SK-N-SH (cell line): ENCODE measurements at places on chromosomes 11 and 22.

DNA sequence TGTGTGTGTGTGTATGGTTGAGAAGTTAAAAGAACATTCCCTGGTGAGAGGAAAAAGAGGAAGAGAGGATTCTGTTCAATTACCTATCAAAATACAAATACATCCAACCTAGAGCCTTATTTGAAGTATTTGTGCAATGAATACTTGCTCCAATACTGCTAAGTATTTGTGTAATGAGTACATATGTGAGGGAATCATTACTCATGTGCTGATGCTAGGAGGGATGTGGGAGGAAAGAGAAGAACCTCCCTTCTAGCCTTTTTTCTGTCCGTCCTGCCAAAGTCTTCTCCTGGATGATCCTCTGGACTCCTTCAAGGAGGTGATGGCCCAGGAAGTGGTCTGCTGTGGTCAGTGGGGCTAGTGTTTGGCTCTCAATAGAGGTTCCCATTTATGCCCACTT lies 36.0 kb upstream of the ACCSL start:
- no peak for DNase-seq

DNA sequence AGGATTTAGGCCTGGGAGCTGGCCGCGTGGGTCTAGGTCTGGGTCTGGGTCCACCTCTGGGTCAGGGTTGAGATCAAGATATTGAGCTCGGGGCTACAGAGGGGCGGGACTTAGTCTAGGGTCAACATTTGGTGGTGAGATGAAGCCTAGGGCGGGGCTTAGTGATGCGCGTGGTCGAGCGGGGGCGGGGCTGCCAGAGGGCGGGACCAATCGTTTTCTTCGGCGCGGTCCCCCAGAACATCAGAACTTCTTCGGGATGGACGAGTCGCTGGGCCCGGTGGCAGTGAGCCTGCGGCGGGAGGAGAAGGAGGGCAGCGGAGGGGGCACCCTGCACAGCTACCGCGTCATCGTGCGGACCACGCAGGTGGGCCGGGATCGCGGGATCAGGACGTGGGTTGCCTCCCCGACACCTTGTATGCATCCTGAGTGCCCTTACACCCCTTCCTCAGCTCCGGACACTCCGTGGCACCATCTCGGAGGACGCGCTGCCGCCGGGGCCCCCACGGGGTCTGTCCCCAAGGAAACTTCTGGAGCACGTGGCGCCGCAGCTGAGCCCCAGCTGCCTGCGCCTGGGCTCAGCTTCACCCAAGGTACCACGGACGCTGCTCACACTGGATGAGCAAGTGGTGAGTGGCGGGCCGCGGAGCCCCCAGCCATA lies 4.2 kb downstream of the SIPA1 start:
- DNase-seq: no peak

DNA sequence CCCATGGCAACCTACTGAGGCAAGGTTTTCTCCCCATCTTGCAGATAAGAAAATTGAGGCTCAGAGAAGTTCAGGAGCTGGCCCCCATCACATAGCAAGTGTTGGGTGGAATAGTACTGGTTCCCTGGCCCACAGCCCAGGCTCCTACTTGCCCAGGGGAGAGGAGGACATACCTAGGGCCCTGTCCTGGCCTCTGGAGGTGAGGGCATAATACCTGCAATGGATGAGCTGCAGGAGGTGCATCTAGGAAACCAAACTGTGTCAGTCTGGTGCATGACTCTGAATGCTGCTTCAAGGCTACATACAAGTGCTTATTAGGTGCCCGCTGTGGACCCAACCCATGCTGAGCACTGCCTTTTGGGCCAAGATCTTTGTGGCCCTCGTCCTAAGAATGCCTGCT lies 40.0 kb upstream of the TPBGL start:
- DNase-seq: no peak

- DNase-seq: no peak
Measured at GRCh38 chr11:101567071-101567470, 16.7 kb downstream of the TRPC6 start.

DNA sequence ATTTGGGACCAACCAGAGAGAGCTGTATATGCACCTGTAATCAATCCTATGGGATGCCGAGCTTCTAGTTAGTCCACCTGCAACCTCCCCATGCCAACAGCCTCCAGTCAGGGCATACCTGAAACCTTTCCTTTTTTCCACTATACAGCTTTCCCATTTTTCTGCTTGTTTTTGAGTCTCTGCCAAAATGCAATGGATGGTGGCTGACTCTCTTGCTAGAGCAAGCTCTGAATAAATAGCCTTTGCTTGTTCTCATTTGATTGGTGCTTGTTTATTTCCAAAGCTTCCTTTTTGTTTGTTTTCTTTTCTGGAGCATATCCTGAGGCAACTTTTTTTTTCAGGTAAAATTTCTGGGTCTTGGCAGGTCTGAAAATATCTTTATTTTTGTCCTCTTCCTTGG lies 58.0 kb upstream of the PLET1 start:
- DNase-seq: no peak

GRCh38 chr11:117479372-117479771 lies 151.7 kb downstream of the CEP164 start:
- no peak for DNase-seq

DNA sequence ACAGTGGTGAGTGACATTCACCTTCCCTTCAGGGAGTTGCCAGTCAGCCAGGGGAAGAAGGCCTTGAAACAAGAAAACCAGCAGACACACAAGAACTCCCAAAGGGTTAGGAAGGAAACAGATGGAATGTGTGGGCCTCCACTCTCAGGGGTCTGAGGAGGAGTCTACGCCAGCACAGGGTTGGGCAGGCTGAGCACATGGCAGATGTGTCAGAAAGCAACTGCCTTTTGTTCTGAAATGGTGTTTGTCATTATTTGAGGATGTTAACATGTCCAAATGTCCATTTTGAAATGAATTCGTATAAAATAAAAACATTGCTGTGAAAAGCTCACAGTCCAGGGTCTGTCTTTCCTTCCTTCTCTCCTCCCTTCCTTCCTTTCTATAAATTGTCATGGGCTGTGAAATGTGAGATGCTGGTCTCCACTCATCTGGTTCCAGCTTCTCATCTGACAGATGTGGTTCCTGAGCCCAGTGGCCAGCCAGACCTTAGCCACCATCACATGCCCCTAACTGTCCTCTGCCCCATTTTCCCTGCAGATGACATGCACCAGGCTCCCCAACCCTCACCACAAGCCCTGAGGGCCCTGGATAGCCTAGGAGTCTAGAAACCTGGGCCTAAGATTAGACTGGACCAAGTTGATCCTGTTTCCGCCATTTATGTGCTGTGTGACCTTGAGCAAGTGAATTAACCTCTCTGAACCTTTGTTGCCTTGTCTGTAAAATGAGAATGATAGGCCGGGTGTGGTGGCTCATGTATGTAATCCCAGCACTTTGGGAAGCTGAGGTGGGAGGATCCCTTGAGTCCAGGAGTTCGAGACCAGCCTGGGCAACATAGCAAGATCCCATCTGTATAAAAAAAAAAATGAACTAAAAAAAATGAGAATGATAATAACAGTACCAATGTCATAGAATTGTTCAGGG lies 56.2 kb upstream of the CRYBB3 start:
- no peak for DNase-seq

DNA sequence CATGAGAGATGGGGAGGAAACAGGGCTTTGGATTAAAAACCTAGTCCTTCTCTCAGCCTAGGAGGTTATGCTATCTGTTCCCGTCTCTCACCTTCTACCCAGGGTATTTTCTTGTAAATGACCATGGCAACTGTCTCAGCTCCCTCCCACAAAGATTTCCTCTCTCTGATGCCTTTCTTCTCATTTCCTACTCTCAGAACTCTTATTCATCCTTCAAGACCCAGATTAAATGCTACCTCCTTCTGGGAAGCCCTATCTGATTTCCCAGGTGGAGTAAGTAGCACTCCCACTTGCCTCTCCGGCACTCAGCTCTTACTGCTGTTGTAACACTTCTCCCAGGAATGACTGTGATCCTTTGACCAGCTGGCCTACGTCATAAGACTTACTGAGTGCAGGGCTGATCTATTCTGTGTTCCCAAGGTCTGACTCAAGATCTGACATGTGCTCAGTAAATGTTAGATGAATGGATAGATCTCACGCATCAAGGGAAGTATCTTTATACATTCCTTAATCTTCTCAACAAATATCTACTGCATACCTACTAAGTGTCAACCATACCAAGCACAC lies 175.0 kb downstream of the TENM4 start:
- DNase-seq: no peak

GRCh38 chr11:61082062-61082870 lies 20.0 kb upstream of the CD5 start:
- DNase-seq: no peak

- DNase-seq: no peak
Measured at GRCh38 chr22:35329114-35329847, 29.6 kb downstream of the TOM1 start.

- peak; percentile 77 for DNase-seq
Measured at GRCh38 chr22:31969789-31970489, 25.6 kb downstream of the YWHAH start.

GRCh38 chr11:123145220-123145619 lies 49.8 kb downstream of the CLMP start:
- DNase-seq: peak; percentile 66

GRCh38 chr11:118434553-118435289 lies 1.6 kb upstream of the KMT2A start:
- no peak for DNase-seq

DNA sequence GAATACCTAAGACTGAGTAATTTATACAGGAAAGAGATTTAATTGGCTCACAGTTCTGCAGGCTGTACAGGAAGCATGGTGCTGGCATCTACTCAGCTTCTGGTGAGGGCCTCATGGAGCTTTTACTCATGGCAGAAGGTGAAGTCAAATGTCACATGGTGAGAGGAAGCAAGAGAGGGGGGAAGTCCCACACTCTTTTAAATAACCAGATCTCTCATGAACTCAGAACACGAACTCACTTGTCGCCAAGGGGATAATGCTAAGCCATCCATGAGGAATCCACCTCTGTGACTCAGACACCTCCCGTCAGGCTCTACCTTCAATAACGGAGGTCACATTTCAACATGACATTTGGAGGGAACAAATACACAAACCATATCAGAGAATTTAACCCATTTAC lies 42.2 kb downstream of the BIRC2 start:
- DNase-seq: no peak

DNA sequence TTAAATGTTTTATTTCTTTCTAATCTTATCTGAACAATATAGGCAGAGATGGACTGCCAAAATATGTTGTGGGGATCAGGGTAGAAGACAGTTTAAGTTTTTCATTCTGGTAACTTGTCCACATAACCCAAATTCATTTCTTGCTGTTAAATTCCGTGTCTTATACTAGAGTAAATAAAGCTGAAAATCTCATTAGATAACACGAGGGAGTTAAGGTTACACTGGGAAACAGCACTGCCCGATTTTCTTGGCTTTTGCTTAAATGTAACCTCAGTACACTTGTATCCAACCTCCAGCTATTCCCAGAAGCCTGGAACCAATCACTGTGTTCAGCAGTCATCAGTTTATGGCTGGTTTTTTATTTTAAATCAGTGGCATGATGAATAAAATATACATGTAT lies 48.2 kb downstream of the MICAL3 start:
- no peak for DNase-seq

DNA sequence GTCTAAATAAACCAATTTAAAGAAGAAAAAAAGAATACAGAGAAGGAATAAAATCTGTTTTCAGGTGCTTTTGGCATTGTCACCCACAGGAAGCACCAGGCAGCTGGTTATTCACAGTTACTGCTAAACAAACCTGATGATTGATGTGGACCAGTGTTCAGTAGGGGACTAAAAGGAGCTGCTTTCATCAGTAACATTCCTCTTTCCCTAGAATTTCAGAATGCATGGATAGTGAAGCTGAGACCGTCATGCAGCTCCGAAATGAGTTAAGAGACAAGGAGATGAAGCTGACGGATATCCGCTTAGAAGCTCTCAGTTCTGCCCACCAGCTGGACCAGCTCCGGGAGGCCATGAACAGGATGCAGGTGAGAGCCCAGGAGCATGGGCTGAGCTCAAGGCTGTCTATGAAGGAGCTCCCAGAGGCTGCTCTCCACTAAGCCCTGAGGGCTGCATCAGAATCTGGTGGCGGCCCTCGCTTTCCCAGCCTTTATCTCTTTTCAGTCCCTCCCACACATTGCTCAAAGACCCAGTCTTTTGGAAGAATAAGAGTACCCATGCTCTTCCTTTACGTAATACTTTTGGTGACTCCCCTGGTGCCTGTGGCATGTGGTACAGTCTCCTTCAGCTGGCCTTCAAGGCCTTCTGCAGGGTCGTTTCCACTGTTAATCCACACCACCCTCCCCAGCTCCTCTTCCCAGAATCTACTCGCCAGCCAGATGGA lies 69.5 kb downstream of the DBX1 start:
- no peak for DNase-seq

GRCh38 chr22:49884503-49885260 lies 31.0 kb downstream of the ZBED4 start:
- no peak for DNase-seq

- DNase-seq: no peak
Measured at GRCh38 chr11:117497206-117497951, 169.7 kb downstream of the CEP164 start.
